ENCODE measurements at places on chromosomes 4 and X. TPM values are rescaled to one million over a fixed set of nuclear protein-coding genes. Genes with fewer than 3 reads are reported as not detected.
A peak's percentile ranks its signal among the peaks of the same experiment; 100 is the strongest.

GRCh38 chr4:100391863-100392262 lies 126.0 kb downstream of the EMCN start:
- H3K27me3 ChIP-seq, result peaks cover 12% of the 10 kb centered on the region
- no peak for DNase-seq
- H3K4me1 ChIP-seq, result peaks cover 5% of the 10 kb centered on the region
- no peak overlapping the region for H3K27ac ChIP-seq
- H3K36me3 ChIP-seq, result no peaks in the 10 kb centered on the region
- no peak overlapping the region for H3K4me3 ChIP-seq

DNA sequence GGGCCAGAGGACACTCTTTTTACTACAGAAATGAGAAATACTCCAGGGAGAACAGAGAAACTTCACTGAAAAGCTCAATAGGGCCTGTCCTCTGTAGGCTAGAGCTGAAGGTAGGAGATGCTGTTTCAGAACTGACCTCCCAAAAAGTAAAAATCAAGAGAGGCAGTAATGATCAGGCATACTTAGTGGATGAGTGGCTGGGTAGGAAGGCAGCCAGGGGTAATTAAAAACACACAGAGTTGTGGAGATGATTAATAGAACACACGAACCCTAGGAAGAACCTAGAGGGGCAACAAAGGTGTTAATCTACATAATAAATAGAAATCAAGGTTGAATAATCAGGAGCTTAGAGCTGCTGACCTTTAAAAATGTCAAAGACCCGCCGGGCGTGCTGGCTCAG lies 582.4 kb upstream of the ADGRL3 start:
- H3K4me1 ChIP-seq, result no peaks in the 10 kb centered on the region
- DNase-seq, result no peak
- no peak overlapping the region for H3K27ac ChIP-seq
- H3K27me3 ChIP-seq, result no peaks in the 10 kb centered on the region

- peaks cover 42% of the 10 kb centered on the region for H3K4me1 ChIP-seq
- H3K27ac ChIP-seq, result peak overlapping the region; percentile 45
- peaks cover 31% of the 10 kb centered on the region for H3K36me3 ChIP-seq
- DNase-seq, result peak; percentile 91
- no peak overlapping the region for H3K4me3 ChIP-seq
- H3K27me3 ChIP-seq, result peaks cover 66% of the 10 kb centered on the region
These were observed 306.3 kb downstream of the ANK2 start for GRCh38 chr4:113355550-113356371.

DNA sequence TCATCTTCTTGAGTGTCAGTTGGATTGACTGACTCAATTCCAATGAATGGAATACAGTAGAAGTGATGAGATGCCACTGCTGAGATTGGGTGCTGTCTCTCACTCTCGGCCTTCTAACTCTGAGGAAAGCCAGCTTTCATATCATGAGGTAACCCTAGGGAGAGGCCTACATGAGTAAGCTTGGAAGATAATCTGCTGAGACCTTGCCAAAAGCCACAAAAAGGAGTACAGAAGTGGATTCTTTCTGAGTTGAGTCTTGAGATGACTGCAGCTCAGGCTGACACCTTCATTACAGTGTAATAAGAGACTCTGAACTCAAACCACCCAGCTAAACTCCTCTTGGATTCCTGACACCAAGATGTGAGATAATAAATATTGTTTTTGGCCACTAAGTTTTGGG lies 537.4 kb upstream of the MAGEB18 start:
- no peak overlapping the region for H3K27ac ChIP-seq
- no peaks in the 10 kb centered on the region for H3K4me1 ChIP-seq
- no peaks in the 10 kb centered on the region for H3K36me3 ChIP-seq
- H3K4me3 ChIP-seq, result no peak overlapping the region
- DNase-seq, result no peak

GRCh38 chr4:155921597-155921996 lies 18.1 kb downstream of the TDO2 start:
- H3K4me1 ChIP-seq, result no peaks in the 10 kb centered on the region
- DNase-seq, result no peak

DNA sequence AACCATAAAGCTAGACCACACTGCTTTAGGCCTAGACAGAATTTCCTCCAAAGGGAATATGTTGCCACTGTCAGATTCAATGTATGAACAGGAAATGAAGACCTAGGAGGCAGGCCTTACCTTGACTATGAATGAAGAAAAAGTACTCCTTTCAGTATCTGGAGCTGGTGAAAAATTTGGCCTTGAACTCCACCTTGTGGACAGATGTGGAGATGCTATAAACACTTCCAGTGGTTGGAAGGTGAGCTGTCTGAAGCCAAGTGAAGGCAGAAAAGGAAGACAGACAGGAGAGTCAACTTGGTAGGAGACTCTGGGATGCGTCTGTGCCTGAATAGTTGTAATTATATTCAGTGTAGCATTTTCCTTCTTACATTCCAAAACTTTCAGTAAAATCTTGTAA lies 17.2 kb downstream of the SPIN3 start:
- no peak overlapping the region for H3K4me3 ChIP-seq
- H3K27me3 ChIP-seq, result no peaks in the 10 kb centered on the region
- peaks cover 3% of the 10 kb centered on the region for H3K4me1 ChIP-seq
- no peak overlapping the region for H3K27ac ChIP-seq
- DNase-seq, result peak; percentile 58
- H3K36me3 ChIP-seq, result no peaks in the 10 kb centered on the region

DNA sequence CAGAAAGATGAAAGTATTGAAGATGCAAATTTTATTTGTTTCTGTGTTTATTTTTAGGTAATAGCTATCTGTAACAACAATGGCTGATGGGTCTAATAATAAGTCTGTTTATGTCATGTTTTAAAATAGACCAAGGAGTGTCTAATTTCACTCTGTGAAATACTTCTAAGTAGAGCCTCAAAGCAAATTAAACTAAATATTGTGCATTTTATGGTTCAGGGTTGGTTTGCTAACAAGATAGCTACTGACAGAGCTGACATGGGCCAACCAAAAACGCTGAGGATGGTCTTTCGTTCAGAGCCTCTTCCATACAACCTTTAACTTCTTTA lies 437.6 kb upstream of the CTSO start:
- no peak overlapping the region for H3K27ac ChIP-seq
- no peaks in the 10 kb centered on the region for H3K27me3 ChIP-seq
- no peaks in the 10 kb centered on the region for H3K4me1 ChIP-seq
- H3K4me3 ChIP-seq, result no peak overlapping the region
- DNase-seq, result no peak
- H3K36me3 ChIP-seq, result no peaks in the 10 kb centered on the region

DNA sequence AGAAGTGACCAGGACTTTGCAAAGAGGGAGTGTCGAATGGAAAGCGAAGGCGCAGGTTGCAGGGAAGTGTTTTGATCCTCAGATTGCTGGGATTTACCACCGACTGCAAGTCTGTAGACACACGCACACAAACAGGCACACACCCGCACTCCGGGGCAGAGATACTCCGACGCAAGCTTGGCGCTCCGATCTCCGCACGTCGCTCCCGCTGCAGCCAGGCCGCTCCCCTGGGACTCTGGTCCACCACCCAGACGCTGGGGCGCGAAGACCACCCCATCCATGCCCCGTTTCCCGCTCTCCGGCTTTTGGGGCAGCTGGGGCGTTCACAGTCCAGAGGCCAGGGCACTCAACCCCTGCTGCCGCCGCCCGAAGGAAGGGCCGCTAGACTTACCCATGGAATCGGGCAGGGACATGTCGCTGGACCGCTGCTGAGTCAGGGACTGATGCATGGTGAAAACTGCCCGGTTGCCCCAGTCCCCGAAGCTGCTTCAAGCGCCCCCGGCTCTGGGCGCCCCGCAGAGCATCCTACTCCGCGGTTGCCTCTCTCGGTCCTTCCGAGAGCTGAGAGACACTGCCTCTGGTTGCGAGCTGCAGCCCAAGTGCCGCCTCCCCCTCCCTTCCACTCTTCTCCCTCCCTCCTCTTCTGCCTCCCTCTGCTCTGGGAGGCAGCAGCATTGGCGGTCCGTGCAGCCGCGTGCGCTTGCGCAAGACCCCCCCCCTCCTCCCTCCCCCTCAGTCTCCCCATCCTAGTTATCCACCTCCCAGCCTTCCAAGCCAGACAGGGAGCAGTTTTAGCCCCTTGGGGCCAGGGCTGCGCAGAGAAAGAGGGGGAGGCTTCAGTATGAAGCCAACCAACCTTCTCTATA lies at the start of gene TMEM255A:
Gene TMEM255A (minus strand): TSS at position 601 of the 866 bp plus-strand sequence. CDS start 152 bp downstream, at position 449.
- H3K4me1 ChIP-seq, result peaks cover 34% of the 10 kb centered on the region
- H3K27ac ChIP-seq, result no peak within 1 kb of the TSS
- no peak for DNase-seq
- H3K27me3 ChIP-seq, result peaks cover 56% of the 10 kb centered on the region
- H3K4me3 ChIP-seq, result peak within 1 kb of the TSS; percentile 74

- H3K36me3 ChIP-seq, result no peaks in the 10 kb centered on the region
- H3K4me3 ChIP-seq, result no peak overlapping the region
- H3K27ac ChIP-seq, result no peak overlapping the region
- peaks cover 5% of the 10 kb centered on the region for H3K27me3 ChIP-seq
- no peak for DNase-seq
These were observed 72.9 kb downstream of the MED28 start for GRCh38 chr4:17687237-17687857.

DNA sequence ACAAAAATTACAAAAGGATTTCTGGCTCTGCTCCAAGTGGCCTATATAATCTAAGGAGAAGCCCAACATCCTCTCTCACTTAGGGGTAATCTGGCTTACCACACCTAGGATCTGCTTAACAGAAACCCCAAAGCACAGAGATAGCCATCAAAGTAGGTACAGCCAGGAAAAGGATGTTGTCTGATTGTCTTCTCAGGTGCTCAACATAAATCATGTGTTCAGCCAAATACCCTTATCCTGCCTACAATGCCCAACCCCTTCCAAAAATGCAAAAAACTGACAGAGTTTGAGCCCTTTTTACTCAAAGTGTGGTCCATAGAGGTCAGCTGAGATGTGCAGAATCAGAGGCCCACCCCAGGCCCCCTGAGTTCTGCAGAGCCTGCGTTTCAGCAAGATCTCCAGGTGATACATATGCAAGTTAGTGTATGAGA lies 53.9 kb downstream of the PPM1K start:
- H3K4me1 ChIP-seq, result peaks cover 14% of the 10 kb centered on the region
- H3K4me3 ChIP-seq, result peak overlapping the region; percentile 0
- DNase-seq, result no peak
- H3K27ac ChIP-seq, result no peak overlapping the region
- H3K36me3 ChIP-seq, result no peaks in the 10 kb centered on the region

Gene MEPE
- total RNA-seq, result not detected

Gene FABP2
- not detected for total RNA-seq

Gene CRMP1
- 0.20 TPM for total RNA-seq

Gene SLC6A14
- total RNA-seq, result not detected

Measured in activated CD8-positive, alpha-beta memory T cell treated with anti-CD3 and anti-CD28 coated beads, Interleukin-2, amount 10 ng/mL, durations not matched to agents 7 days and 5 days (primary cell).